A549 treated with DMSO at 1 μM for 4 hours (cell line): ENCODE measurements at places on chromosomes 5 and 9. TPM values are rescaled to one million over a fixed set of nuclear protein-coding genes. Genes with fewer than 3 reads are reported as not detected.

ANKRD34B gene
- 0.03 to 0.09 TPM (median 0.05 TPM) in 4 of 5 replicates, not detected in the other for total RNA-seq

FGFR4 gene
- 22.0 to 26.5 TPM (median 23.1 TPM) in 5 replicates for total RNA-seq

SEMA6A gene
- 0.05 to 0.31 TPM (median 0.17 TPM) in 5 replicates for total RNA-seq

MEGF10 gene
- not detected in 5 replicates for total RNA-seq

LTC4S gene
- total RNA-seq, result 0.26 to 0.34 TPM in 2 of 5 replicates, not detected in the others

CCDC107 gene
- 20.7 to 25.4 TPM (median 22.7 TPM) in 5 replicates for total RNA-seq

IL3 gene
- not detected in 5 replicates for total RNA-seq

PDE6A gene
- total RNA-seq, result 0.11 to 0.18 TPM (median 0.14 TPM) in 5 replicates

SLC4A9 gene
- total RNA-seq, result not detected in 5 replicates

TSSK1B gene
- not detected in 5 replicates for total RNA-seq
